Psoas muscle (tissue), 8 donors: ENCODE measurements at places on chromosomes 1 and 21.
A peak's percentile ranks its signal among the peaks of the same experiment; 100 is the strongest.

- peak; percentile 82 for DNase-seq
Observed at GRCh38 chr1:15948595-15949452, 27.1 kb downstream of the ZBTB17 start.

- no peak for DNase-seq
Observed at GRCh38 chr1:228073857-228074545, 8.5 kb upstream of the ARF1 start.

DNA sequence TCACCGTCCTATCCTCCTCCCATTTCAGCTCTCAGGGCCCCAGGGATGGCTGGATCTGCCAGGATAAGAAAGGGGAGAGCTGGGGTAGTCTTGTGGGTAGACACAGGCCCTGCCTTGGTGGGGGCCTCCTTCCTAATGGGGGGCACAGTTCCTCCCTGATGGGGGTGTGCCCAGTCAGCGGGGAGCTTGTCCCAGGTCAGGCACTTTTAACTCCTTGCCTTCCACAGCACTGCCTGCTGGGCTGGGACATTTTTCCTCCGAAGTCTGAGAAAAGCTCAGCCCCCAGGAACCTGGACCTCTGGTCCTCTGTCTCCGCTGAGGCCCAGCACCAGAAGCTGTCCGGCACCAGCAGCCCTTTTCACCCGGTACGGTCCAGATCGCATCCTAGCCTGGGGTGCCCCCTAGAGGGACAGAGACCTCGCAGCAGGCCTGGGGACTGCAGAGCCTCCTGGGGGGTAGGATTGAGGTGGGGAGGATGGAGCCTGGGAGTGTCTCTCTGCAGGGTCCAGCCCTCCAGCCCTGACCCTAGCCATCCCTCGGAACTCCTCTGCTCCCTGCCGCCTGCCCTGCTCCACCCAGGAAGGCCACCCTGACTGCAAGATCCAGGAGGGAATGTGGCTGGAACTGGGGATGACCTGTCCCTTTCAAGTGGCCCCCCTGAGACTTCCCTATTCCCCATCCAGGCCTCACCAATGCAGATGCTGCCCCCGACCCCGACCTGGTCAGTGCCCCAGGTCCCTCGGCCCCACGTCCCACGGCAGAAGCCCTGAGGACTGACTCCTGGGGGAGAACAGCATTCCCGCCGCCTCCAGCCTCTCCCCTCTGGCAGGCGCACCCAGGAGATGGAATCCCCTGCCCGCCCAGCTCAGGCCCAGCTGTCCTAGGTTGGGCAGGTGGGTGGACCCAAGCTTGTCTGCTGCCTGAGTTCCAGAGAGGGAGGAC lies 12.0 kb downstream of the MIIP start:
- peak; percentile 74 for DNase-seq

GRCh38 chr1:175423605-175424004 lies 231.0 kb upstream of the KIAA0040 start:
- no peak for DNase-seq

GRCh38 chr1:229430761-229431283 lies 3.1 kb downstream of the ACTA1 start:
- peak; percentile 83 for DNase-seq

- DNase-seq = no peak
Observed at GRCh38 chr1:180951836-180952656, 39.3 kb downstream of the KIAA1614 start.

GRCh38 chr1:62810420-62811274 lies 26.7 kb downstream of the ATG4C start:
- no peak for DNase-seq

- DNase-seq = no peak
Observed at GRCh38 chr1:229326601-229327000, 16.2 kb downstream of the CCSAP start.

DNA sequence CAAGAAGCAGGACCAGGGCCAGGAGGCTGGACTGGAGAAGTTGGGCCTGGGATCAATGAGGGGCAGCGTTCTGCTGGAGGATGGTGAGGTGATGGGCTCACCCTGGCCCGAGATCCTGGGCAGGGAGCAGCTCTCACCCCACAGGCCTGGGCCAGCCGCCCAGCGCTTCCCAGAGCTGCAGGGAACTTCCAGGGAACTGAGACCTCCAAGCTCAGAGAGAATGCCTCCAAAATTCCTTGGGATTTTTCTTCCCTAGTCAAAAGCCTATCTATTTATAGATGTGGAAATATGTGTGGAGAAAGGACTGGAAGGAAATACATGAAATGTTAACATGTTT lies 121.2 kb downstream of the SPSB1 start:
- DNase-seq = no peak

DNA sequence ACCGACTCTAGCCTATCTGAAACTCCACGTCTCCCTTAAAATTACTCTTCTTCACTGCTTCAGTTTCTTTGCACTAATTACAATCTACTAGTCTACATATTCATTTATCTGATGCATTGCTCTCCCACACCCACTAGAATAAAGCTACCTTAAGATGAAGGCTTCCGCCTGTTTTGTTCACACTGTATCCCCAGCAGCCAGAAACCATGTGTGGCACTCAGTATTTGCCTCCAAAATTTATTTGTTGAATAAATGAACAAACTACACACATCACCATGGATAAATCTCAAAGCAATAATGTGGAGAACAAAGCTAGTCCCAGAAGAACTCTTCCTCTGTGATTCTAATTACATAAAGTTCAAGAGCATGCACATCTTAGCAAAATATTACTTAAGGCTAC lies 95.7 kb downstream of the DSCAM start:
- DNase-seq = no peak

- DNase-seq = no peak
Observed at GRCh38 chr1:64472040-64472376, 2.1 kb downstream of the CACHD1 start.

- DNase-seq = no peak
Observed at GRCh38 chr1:39745016-39745670, 6.5 kb downstream of the PPIE start.

DNA sequence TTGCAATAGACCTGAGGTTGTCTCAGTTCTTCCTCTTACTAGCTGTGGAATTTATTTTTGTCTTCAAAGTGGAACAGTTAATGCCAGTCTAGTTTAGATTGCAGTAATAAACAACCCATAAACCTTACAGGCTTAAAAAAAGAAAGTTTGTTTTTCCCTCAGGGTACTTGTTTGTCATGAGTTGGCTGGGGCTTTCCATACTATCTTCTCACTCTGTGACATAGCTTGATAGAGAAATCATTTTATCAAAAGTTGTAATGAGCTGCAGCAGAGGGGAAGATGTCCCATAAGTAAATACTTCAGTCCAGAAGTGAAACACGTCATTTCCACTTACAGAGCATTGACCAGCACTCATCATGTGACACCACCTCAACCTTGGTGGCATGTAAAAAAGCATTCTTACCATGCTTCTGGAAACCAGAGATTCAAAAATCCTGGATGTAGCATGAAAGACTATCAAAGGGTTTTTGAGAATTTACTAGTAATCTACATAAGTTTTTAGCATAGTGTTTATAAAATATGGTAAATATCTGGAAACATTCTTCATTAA lies 62.8 kb upstream of the COL11A1 start:
- no peak for DNase-seq

- no peak for DNase-seq
Observed at GRCh38 chr1:176850871-176851270, 313.6 kb downstream of the ASTN1 start.

DNA sequence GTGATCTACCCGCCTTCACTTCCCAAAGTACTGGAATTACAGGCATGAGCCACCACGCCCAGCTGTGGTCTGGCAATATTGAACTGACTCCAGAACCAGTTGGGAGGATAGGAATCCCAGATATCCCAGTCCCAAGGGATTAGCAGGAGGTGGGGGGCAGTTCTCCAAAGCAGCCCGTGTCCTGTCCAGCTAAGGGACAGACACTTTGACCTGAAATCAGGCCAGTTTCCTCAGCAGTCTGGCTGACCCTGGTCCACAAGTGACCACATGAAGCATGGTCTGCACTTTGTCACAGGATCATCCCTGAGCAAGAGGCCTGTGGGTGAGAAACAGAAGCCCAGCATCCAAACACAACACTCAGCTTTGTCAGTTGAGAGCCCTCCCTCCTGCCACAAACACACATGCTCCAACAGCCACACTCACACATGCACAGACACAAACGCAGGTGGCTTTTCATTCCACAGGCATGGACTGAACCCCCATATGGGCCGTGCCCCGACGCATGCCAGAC lies 2.7 kb upstream of the FDPS start:
- DNase-seq = no peak

DNA sequence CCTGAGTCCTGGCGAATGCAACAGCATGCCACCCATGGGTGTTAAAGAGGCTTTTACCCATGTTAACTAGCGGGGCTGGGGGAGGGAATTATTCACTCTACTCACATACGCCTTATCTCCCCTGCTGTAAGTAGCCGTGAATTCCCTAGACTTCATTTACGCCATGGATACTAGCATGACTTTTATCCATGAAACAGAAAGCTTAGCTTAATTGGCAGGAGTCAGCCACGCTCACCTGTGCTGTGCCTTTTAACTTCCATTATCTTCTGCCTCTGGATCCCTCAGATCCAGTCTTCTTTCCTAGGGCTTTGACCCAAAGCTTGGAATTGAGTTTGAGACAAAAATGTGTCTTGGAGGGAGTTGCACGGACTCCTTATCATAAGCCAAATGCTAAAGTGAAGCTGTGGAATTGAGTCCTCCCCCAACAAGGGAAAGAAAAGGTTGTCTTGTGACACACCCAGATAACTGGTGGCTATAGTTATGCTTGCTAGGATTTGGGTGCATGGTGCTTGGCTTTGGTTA lies 9.7 kb upstream of the NASP start:
- DNase-seq = no peak

GRCh38 chr1:79326875-79327274 lies 320.3 kb upstream of the ADGRL4 start:
- no peak for DNase-seq

- DNase-seq = peak; percentile 37
Observed at GRCh38 chr1:3785045-3785444, 11.3 kb downstream of the LRRC47 start.

DNA sequence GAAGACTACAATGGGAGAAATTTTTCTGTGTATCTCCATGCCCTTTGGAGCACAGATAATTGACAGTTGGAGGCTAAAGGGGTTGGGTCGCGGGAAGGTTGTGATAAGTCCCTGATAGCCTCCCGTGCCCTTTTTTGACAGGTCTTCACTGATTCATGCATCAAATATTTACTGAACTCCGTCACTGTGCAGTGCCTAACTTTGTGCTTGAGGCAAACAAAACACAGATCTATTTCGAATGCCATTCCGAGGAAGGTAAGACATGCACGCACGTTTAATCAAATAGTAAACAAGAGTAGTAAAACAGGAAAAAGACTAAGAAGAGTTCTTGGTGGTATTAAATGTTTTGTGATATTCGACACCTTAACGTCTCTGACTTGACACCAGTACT lies 494 bp upstream of the PIP5K1A start:
- DNase-seq = no peak

- no peak for DNase-seq
Observed at GRCh38 chr1:20665726-20666125, 4.6 kb upstream of the DDOST start.

DNA sequence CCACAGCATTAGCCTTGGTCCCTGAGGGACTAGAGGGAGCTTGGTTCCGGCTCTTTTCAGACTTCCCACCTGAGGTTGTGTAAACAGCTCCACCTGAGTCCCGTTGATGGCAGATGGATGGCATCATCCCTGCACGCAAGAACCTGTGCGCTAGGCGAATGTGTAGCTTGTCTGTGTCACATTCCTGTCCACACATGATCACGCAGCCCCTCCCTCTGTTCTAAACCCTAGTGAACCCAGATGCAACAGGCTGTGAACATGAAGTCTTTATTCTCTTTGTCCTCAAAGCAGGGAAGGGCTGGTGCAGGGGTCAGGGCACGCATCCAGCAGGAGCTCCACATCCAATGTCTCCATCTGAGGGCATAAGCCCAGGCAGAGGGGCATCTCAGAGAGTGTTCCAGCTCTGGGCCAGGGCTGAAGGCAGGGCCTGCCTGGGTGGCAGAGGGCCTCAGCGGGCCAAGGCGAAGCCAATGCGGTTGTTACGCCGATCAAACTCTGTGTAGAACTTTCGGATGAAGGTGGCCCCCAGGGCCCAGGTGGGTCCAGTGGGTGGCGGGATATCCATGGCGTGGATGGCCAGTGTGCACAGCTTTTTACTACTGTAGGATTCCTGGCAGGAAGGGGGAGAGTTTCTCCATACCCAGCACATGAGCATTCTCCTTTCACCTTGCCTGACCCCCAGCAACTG lies 2.9 kb upstream of the ETNK2 start:
- DNase-seq = no peak

- DNase-seq = no peak
Observed at GRCh38 chr1:157168015-157168414, 29.8 kb upstream of the ETV3 start.

GRCh38 chr1:206735553-206736031 lies 35.0 kb upstream of the IL19 start:
- DNase-seq = no peak

- DNase-seq = no peak
Observed at GRCh38 chr1:198201956-198202784, 45.4 kb downstream of the NEK7 start.

GRCh38 chr1:38418195-38419030 lies 371.8 kb upstream of the POU3F1 start:
- no peak for DNase-seq

DNA sequence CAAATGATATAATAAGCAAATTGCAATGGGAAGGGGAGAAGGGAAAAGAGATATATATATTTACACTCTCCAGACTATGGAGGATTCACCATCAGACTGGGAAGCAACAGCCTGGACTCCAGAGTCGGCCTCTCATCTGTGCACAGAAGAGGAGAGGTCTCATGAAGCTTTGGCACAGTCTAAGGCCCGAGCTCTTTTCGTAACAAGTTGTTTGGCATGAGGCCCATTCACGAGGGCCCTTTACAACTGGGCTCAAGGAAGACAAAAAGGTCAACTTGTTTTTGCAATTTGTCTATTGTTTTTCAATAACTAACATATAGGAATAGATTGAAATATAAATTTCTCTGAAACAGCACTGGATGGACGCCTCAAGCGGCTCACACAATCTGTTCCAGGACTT lies 66.7 kb upstream of the AJAP1 start:
- DNase-seq = no peak

DNA sequence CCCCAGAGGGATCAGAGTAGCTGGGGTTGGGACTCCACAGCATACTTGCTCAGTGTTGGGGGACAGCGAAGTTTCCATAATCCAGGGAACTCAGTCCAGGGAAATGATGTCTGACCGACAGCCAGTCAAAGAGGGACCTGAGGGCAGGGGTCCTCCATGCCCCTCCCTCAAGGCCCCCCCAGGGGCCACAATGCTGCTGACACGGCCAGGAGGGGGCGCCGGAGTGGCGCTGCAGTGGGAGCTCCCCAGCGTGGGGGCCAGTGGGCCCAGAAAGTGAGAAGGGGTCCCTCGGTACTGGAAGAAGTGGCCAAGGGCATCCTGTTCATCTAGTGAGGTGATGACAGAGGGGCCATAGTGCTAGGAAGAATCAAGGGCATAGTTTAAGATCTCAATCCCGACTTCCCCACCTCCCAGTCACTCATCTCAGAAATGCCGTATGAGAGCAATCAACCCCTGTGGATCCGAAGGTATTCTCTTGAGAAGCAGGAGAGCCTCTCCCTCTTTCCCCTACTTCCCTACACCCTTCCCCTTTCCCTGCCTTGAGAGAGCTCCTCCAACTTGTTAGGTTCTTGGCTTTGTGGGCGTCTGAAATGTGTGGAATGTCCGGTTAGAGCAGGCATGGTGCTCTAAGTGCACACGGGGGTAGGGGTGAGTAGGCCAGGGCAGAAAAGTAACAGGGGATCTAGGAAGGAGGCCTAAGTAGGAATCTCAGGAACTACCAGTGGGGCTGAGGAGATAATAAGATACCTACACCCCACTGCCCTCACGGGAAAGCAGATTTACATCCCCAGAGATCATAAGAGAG lies 4.1 kb downstream of the NUDT17 start:
- DNase-seq = no peak
